ENCODE measurements at places on chromosomes 5 and 9.

GRCh38 chr9:32843295-32843694 is 60.0 kb downstream of the TMEM215 start:
- no peak for DNase-seq

DNA sequence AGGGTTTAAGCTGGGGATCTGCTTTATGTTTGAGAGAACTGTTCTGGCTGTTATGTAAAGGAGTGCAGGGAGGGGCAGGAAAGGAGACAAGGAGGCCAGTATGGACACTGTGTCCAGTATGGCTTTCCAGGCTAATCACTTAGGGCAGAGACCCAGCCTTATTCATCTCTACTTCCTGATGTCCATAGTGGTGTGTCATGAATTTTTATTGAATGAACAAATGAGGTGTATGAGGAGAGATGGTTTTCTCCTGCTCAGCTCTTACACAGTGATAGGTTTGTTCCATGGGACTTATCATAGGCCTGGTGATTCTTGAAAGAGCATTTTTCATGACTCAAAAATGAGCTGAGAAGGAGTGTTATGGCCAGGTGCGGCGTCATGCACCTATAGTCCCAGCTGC is 20.5 kb upstream of the FGFR4 start:
- DNase-seq, result no peak

DNA sequence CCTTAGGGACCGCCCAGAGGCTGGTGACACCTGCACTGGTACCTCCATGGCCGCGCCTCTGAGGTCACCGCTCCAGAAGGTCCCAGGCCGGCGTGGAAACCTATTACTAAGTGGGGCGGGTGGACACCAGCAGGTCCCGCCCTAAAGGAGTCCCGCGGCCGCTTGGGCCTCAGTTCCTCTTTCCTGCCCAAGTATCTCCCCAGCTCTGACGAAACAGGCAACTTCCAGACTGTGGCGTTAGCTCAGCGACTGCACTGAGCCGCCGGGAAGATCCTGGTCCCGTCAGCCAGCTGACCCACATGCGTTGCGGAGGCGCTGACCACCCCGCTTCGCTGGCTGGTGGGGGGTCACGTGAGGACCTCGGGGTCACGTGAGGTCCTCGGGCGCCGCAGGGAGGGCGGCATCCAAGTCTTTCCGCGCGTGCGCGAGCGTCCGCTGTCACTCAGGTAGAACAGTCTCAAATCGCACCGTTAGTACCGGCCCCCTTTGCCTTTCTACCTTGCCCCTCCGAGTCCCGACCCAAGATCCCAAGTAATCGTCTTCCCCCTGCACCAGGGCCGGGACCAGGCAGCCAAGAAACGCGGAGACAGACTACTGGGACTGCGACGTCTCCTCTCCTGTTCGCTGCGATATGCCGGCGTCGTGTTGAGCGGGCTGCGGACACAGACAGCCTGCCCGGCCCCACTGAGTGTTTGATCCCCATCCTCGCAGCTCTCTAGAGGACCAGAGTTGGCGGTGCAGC is 53.7 kb upstream of the KDM4C start:
- DNase-seq, result peak; percentile 30

DNA sequence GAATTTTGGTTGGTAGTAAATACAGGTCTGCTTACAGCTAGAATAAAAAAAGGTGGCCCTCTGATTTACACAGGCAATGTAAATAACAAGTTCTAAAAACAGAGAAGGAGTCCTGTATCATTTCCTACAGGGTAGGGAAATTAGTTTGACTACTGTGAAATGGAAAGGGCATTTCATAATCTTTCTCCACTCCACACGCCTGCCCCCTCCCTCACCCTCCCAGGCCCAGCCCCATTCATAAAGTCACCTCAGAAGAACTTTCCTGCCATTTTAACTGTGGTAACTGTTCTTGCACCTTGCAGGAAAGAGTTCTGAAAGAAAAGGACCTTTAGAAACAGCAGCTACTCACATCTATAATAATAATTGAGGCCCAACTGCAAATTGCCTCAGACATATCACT is 69.7 kb downstream of the MEF2C start:
- no peak for DNase-seq

- DNase-seq, result no peak
These were observed 125.1 kb upstream of the CLINT1 start for GRCh38 chr5:157983906-157984551.

- no peak for DNase-seq
These were observed 5.4 kb upstream of the HMHB1 start for GRCh38 chr5:143806579-143806978.

GRCh38 chr9:21160178-21160577 is 6.3 kb downstream of the IFNA21 start:
- no peak for DNase-seq

DNA sequence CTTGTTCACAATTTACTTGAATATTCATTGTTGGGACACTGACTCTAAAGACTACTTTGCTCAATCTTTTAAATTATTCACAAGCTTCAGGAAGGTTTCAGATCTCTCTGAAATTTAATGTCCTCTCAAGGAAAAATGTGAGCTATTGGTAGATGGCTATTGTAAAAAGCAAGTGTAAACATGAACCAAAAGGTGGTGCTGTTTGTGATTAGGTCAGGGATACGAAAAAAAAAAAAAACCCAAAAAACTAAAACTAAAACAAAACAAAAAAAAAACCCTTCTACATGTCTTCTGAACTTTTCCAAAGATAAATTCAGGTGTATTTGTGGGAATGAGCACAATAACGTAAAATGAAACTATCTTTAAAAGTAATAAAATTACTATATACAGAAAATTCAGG is 193.8 kb downstream of the SLF1 start:
- no peak for DNase-seq

- no peak for DNase-seq
These were observed 43.6 kb upstream of the TRMT10B start for GRCh38 chr9:37710046-37710445.

GRCh38 chr9:75930730-75931321 is 40.4 kb downstream of the PCSK5 start:
- DNase-seq, result no peak

- DNase-seq, result no peak
These were observed 15.3 kb upstream of the NOL6 start for GRCh38 chr9:33489066-33489465.

- no peak for DNase-seq
These were observed 270.9 kb upstream of the IL12B start for GRCh38 chr5:159601216-159601615.

- no peak for DNase-seq
These were observed 213.2 kb downstream of the EPB41L4A start for GRCh38 chr5:112205846-112206245.

DNA sequence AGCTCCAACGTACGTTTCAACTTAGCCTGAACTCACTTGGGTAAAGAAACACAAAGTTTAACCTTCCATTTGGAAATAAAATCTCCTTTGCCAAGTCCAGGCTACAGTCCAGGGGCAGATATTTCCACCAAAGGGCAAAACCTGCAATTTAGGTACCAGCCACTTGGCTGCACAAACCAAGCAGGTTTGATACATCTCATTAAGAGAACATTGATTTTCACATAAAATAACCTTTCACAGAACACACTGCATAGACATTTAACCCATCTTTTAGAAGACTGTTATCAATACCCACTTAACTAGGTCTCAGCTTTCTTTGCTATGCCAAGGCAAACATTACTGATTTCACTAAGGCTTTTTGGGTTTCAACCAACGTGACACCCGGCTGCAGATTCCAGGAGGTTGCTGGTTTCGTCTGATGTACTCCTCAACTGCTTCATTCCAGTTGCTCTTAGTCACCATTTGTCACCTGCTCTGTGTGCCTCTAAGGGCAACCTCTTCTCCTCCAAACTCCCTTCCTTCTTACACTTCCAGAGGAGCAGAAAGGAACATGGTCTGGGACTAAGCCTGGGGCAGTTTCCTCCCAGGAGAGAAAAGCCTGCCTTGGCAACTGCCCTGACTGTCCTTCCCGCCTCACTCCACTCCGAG is 67.1 kb downstream of the EPB41L4B start:
- no peak for DNase-seq
